ENCODE measurements at places on chromosomes 5 and 9.

DNA sequence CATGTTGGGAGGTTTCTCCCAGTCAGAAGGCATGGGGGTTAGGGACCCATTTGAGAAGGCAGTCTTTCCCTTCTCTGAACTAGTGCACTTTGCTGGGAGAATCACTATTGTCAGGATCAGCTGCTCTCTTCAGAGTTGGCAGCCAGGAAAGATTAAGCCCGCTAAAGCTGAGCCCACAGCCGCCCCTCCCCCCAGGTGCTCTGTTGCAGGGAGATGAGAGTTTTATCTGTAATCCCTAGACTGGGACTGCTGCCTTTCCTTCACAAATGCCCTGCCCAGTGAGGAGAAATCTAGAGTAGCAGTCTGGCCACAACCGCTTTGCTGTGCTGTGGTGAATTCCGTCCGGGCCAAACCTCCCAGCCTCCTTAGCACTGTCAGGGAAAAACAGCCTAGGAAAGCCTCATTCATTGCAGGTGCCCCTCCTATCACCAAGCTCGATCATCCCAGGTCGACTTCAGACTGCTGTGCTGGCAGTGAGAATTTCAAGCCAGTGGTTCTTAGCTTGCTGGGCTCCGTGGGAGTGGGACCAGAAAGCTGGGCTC lies 69.8 kb downstream of the CNTLN start:
- DNase-seq = no peak

GRCh38 chr9:113886466-113886865 lies 10.4 kb downstream of the ZNF618 start:
- DNase-seq = no peak

DNA sequence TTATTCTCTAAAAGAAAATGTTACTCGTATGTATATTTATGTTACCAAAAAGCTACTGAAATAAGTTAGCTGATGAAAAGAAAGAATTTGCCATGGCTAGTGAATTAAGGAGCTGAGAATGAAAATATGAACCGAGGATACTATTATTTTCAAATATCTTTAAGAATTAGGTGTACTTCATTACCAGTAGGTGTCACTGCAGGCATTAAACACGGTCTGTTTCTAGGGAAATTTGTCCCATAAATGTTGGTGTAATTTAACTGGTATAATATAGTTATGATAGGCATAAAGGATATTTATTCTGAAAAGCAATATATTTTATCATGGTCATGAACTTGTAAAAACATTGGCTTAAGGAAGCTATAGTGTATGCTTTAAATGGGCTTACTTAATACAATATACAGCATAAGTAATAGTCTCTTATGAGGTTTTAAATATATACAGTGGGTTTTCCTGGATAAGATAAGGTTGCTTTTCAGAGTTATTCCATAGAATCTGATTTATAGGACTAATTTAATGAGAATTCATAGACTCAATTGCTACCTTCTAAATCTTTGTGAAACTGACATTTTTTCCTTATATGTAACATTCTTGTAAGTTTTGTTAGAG lies 72.4 kb upstream of the MPDZ start:
- no peak for DNase-seq

GRCh38 chr5:75275756-75276155 lies 39.1 kb upstream of the ANKRD31 start:
- no peak for DNase-seq

- no peak for DNase-seq
These were observed 105.0 kb downstream of the FBXL7 start for GRCh38 chr5:15604986-15605385.

GRCh38 chr9:118686959-118687358 lies 682.3 kb downstream of the BRINP1 start:
- DNase-seq = no peak

DNA sequence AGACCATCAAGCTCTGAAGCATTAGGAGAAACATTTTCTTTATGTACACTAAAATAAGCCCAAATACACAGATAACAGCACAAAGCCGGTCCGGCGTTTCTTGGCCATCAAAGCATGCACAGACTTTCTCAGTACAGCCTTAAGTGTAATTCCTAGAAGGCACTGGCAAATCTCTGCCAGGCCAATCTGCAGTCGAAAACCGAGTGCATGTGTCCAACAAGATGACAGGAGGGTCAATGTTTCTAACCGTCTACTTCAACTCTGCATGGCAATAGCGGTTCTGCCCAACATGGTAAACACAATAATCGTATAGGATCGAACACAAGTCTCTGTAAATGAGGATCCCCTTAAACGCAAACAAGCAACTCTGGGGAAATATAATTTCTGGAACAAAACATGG lies 1.1 kb downstream of the ARL15 start:
- DNase-seq = no peak

DNA sequence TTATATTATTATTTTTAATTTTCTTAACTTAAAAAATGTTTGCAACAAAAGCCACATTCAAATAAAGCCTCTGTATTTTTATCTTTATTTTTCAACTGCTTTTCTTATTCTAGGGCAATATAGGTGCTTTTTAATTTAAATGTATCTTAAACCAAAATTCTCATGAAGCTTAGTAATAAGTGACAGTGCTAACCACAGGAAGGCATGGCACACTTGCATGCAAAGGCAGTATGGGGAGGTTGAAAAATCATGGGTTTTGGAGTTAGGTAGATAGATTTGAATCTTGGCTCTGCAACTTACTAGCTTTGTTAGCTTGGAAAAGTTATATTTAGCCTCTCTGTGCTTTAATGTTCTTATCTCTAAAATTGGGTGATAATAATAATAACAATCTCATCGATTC lies 458.0 kb downstream of the DMAC1 start:
- DNase-seq = no peak

GRCh38 chr5:132102101-132102701 lies 28.6 kb downstream of the CSF2 start:
- peak; percentile 47 for DNase-seq

DNA sequence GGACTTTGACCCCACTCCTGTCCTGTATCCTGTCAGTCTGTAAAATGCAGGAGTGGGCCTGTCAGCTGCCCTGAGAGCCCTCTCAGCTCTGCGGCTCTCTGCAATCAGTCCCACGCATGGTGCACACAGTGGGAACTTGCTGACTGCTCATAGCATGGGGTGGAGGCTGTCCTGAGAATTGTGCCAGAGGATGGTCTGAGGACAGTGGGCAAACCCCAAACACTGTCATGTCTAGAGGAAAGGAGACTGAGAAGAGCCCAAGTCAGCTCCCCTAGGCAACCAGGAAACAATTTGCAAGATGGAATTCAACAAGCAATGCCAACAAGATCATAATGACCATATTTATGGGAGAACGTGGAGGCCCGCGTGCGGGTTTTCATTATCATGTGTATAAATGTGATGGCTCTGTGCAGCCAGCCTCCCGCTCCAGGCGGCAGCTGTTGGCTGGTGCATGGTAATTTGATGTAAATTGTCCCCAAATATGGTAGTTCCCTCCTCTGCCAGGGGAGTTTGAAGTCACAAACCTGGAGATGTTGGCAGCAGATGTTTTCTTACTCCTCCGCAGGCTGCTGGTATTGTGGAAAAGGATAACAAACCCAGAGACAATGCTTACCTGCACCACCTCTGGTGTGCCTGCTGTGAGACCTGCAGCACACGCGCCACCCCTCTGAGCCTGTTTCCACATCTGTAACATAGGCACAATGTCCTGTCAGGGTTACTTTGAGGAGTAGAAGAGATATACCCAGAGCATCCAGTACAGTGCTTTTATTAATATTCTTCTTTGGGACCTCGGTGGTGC lies 39.8 kb upstream of the ALDH1B1 start:
- no peak for DNase-seq

All from activated CD4-positive, alpha-beta T cell treated with anti-CD3 and anti-CD28 coated beads, Interleukin-2, amount 50 U/mL, for 4 hours (primary cell).